ENCODE measurements at places on chromosomes 4 and X.

DNA sequence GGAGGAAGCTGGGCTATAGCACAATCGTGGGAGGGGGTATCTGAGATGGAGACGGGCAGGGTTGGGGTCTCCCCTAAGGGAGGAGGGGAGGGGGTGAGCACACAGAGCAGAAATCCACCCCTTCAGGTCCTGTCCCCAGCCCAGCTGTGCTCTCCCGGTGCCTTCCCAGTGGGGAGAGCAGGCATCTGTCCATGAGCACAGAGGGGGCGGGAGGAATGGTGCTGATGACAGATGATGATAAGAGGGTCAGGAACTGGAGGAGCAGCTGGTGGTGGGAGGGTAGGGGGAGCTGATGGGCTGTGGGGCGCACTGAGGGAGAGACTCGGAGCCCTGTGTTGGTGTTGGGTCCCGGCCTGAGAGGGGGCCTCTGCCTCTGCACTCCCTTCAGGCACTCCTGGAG, 8.6 kb downstream of the ATP2B3 start:
- no peak for DNase-seq

DNA sequence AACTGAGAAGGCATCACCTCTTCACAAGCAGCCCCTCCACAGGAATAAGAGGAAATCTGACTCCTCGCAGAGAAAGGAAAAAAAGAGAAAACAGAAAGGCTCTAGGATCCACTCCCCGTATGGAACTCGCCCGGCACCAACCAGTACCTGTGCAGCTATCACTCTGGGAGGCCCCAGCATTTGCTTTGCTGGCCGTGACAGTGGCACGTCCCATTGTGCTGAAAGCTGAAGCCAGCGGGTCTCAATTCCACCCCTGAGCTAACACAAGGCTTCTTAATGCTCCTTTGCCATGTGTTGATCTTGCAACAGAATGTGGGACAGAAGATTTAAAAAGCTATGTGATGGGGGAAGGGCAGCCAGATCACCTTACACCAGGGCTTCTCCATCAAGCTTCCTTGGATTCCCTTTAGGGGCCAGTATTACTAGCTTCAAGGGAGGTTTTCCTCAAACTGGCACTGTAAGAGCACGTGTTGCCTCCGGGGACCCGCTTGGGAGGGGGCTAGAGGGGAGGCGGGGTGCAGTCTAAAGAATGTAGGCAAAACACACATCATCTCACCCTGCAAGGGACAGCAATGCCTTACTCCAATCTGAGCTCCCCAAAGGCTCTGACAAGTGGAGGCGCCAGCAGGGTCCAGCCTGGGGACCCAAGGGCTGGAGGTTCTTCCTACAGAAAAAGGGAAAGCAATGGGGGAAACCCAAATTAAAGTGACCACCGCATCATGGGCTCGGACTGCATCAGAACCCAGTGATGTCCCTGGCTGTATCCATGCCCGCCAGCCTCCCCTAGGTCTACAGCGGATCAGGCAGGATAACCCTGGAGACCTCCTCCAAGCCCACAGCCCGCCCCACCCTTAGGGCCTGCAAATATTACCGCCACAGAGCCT, 1.2 kb downstream of the USP46 start:
- no peak for DNase-seq

DNA sequence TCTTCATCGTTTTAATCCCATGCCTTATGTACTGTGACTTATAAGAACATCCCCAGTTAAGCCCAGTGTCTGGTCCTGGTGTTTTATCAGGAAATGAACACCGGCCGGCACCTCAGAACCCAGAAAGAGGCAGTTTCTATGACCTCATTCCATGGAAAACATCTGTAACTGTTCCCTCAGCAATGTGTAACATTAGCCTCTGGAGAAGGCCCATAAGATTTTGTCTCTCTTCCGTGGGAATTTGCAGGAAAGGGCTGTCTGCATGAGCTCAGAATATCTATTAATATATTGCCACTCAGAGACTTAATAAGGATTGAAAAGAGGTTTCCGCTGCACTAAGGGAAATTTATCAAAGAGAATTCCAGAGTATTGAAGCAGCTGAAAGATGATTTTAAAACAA, 3.1 kb upstream of the TCEANC start:
- no peak for DNase-seq

GRCh38 chr4:125357675-125358074, 42.9 kb downstream of the FAT4 start:
- DNase-seq: no peak

- no peak for DNase-seq
Observed at GRCh38 chrX:136936183-136936549, 55.6 kb upstream of the RBMX start.

DNA sequence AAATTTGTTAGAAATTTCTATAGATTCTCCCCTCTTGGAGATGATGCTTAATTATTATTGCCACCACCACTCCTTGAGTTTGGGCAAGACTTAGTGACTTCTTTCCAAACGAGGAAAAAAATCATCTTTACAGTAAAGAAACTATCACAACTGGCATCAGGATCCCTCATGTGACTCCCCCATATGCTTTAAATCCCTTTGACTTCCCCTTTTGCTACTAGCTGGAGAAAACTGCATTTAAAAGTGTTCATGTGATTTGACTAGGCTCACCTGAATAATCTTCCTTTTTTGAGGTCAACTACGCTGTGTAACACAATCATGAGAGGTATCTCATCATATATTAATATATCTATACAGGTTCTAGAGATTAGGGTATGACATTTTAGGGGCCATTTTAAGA, 30.3 kb upstream of the ENOX2 start:
- no peak for DNase-seq

GRCh38 chr4:163603257-163603656, 108.8 kb downstream of the TMA16 start:
- no peak for DNase-seq

DNA sequence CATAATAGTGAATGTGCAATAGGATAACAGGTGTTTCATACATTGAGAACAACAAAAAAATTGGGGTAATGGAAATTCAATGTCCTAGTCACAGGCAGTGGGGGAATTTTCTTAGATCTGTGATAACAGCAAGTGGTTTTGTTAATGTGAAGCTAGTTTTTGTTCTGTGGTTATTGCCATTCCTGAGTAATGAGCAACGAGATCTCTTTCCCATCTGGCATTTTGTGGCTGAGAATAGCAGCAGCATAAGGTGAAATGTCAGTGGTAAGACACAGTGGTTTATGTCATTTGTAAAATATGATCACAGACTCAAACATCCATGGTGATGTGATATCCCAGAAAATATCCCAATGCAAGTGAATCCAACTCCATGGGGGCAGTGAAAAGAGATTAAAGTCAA, 497.5 kb downstream of the KCNIP4 start:
- no peak for DNase-seq

- no peak for DNase-seq
Observed at GRCh38 chrX:71106427-71106826, at the start of gene CXorf65. TSS of gene CXorf65 (minus strand) at chrX:71106740. CDS start at chrX:71106556, 184 bp downstream.

GRCh38 chrX:16862829-16863228, 7.3 kb downstream of the RBBP7 start:
- DNase-seq: no peak

DNA sequence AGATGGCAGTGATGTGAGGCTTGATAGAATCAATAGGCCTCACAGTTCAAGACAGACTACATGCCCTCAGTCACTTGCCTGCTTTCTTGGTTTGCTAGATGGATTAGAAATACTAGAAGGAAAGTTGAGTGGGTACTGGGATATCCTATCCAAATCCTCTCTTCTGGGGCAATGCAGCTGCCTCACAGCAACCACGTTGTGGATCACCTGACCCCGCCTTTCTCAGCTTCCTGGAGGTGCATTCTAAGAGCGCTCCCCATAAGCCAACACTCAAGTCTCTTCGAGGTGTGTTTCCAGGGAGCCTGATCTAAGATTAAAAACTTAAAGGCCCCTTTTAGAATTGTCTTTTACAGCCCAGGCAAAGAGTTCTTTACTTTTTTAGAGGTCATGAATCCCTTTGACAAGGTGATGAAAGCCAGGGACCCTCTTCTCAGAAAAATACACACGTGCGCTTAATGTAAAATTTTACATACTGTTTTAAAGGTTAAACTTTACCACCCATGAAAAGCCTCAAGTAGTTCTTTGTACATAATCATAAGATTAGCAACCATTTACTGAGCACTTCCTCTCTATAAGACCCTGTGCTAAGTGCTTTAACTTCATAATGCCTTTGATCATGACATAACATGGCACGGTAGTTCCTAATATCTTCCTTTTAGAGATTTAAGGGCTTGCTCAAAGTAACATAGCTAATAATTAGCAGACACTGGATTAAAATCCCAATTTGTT, 840 bp upstream of the RPL34 start:
- DNase-seq: no peak

GRCh38 chr4:176363072-176363471, 43.3 kb downstream of the SPCS3 start:
- DNase-seq: no peak

DNA sequence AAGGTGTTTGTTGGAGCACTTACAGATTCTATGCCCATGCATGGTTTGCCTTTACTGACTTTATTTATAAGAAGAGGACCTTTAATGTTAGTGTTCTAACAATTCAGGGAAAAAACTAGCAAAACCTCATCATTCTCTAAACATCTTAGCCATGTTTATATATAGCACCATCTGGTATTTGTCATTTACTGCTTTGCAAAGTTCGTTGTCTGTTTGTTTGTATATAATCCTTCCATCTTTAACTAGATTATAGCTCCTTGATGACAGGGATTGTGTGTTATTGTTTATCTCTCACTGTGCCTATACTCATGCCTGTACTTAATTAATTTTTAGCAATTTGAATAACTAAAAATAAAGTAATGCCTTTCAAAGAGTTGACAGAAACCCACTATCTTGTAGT, 170.6 kb upstream of the PACRGL start:
- DNase-seq: no peak

DNA sequence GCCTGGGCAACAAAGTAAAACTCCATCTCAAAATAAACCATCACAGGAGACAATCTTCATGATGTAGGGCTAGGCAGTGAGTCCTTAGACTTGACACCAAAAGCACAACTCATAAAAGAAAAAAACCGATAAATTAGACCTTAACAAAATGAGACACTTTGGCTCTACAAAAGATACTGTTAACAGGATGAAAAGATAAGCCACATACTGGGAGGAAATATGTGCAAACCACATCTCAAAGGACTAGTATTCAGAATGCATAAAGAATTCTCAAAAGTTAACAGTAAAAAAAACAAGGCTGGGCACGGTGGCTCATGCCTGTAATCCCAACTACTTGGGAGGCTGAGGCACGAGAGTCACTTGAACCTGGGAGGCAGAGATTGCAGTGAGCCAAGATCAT, 13.2 kb downstream of the EFHC2 start:
- no peak for DNase-seq

DNA sequence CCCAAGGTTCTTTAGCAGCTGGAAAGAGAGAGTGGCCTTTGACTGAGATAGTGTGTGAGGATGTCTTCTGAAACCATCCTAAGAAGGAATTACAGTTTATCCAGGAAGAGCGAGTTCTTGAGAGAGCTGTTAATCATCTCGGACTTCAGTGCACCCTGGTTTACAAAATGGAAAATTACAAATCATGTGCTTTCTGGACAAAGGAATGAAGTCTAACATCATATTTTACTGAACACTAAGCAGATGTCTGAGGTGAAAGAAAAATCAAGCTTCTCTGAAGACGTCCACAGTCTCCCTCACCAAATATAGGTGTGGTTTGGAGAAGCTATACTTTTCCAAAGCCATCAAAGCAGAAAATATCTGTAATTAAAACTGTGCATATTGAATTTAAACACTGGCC, 30.8 kb upstream of the CYP2U1 start:
- no peak for DNase-seq

GRCh38 chr4:152951348-152951747, 15.2 kb downstream of the FHDC1 start:
- DNase-seq: no peak

DNA sequence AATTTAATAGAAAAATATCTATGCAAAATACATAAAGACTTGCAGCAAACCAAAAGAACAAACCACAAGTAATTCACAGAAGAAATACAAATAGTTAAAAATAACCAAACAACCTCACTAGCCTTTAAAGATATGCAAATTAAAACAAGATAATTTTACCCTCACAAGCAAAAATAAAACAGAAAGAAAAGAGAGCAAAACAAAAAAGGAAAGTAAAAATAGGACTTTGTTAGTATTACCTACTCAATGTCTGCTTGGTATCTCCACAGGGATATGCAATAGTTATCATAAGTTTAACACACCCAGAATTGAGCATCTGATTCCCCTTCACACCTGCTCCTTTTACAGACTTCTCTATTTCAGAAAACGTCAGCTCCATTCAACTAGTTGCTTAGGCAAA, 737.5 kb upstream of the MAGEB2 start:
- DNase-seq: no peak

DNA sequence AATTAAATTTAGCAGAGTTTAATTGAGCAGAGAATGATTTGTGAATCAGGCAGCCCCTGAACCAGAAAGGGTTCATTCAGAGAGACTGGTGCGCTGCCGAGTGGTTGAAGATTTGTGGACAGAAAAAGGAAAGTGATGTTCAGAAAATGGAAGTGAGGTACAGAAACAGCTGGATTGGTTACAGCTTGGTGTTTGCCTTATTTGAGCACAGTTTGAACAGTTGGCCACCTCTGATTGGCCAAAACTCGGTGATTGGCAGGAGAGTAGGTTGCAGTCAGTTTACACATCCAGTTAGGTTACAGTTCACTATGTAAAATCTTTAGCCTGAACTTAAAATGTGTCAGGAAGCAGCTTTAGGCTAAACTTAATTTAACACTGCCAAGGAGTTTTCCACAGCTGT, 14.9 kb downstream of the MID1IP1 start:
- DNase-seq: no peak

- no peak for DNase-seq
Observed at GRCh38 chrX:9147726-9148125, 113.8 kb upstream of the FAM9B start.

DNA sequence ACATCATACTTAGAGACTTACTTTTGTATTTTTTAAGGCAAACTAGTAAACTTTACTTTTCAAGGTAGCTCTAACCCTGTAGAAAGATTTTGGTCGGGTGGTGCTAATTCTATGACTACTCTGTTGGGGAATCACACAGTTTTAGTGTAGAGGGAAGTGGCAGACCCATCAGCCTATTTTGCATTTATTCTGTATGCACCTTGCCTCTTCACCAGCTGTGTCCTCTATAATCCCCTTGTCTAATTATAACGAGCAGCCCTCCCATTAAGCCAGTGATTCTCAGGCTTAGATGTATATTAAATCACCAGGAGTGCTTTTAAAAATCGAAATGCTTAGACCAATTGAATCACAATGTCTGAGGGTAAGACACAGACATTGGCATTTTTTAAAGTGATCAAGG, 78.1 kb downstream of the GALNT7 start:
- DNase-seq: no peak

DNA sequence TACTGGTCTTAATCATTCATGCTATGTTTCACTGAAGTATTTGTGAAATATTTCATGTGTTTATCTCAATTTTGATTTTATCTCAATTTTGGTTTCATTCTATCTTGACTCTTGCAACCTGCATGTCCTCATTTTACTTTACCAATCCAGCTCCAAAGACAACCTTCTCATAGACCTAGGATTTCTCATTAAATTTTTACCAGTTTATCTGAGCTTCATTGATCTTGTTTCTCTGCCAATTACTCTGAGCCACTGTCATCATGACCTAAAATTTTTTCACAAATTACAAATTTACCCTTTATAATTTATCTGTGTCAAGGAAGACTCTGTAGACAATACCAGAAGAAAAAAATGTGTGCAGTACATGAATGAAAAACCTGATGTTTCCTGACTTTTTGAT, 18.6 kb upstream of the UGT2B17 start:
- DNase-seq: no peak
